ENCODE measurements at places on chromosomes 2 and 18.

GRCh38 chr2:222479859-222480258 lies 55.5 kb downstream of the SGPP2 start:
- no peak for DNase-seq

DNA sequence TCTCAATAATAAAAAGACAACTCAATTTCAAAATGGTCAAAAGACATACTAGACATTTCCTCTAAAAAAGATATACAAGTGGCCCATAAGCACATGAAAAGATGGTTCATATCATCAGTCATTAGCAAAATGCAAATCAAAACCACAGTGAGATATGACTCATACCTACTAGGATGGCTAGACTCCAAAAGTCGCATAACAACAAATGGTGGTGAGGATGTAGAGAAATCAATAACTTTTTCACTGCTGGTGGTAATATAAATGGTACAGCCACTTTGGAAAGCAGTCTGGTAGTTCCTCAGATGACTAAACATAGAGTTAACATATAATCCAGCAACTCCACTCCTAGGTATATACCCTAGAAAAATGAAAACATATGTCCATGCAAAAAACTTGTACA lies 242.3 kb upstream of the NOL4 start:
- no peak for DNase-seq

DNA sequence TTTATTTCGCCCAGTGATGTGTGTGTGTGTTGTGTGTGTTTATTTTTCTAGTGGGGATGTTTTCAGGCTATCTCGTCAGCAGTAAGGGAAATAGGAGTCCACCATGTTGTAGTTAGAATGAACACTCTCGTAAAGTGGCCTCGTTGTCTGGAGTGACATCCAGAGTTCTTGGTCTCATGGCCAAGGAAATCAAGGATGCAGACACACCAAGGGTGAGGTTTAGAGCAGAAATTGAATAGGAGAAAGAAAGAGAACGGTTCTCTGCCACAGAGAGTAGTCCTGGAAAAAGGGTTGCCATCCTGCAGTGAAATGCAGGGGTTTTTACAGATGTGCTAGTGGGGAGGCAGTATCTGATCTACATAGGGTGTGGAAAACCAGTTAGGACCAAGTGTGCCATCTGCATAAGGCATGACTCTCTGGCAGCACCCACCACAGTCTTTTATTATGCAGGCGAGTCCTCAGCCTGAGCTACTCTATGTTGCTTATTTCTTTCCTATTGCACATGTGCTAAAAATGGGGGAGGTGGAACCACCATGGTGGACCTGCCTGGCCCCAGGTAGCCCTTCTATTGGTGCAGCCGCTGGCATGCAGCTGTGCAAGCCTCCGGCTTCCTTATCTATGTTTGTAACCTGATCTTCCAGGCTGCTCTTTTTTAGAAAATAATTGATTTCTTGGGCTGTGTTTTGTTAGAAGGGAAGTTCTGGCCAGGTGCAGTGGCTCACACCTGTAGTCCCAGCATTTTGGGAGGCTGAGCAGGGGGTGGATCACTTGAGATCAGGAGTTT lies 23.2 kb downstream of the RALB start:
- DNase-seq: no peak

- no peak for DNase-seq
Measured at GRCh38 chr2:67974559-67975430, 88.0 kb downstream of the C1D start.

- DNase-seq: no peak
Measured at GRCh38 chr2:10471955-10472354, 23.8 kb upstream of the ODC1 start.

DNA sequence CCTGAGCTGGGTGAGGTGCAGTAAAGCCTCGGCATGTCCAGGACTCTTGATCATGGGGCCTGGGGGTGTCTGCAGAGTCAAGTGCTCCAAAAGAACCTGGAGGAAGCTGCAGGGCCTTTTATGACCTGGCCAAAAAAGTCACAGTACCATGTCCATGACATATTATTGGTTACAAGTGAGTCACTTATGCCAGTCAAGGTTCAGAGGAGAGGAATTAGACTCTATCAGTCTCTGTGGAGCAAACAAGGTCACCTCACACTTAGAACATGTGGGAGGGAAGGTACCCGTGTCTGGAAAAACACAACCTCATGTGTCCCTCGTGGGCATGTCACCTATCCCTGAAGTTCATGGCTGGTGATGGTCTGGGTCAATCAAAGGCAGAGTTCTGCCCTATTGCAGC lies 465.7 kb downstream of the FBXO15 start:
- DNase-seq: no peak

GRCh38 chr18:43572163-43572562 lies 294.9 kb upstream of the SYT4 start:
- no peak for DNase-seq

GRCh38 chr18:58303363-58303762 lies 259.3 kb downstream of the NEDD4L start:
- no peak for DNase-seq

- no peak for DNase-seq
Measured at GRCh38 chr2:121716126-121716525, 20.5 kb downstream of the NIFK start.

DNA sequence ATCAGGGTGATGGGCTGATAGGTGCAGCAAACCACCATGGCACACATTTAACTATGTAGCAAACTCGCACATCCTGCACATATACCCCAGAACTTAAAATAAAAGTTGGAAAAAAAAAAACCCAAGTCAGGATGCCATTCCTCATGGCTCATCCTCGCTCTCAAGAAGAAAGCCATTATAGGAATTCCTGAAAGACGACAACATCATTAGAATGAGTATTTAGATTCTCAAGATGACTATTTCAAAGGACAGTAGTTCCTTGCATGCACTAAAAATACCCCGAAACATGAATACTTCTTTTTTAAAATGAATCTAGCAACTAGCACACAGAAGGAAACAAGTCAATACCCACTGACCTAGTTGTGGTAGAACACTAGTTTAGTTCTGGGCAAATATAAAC lies 285.8 kb upstream of the REV1 start:
- no peak for DNase-seq

- no peak for DNase-seq
Measured at GRCh38 chr18:8264861-8265411, 344.3 kb upstream of the RAB12 start.

DNA sequence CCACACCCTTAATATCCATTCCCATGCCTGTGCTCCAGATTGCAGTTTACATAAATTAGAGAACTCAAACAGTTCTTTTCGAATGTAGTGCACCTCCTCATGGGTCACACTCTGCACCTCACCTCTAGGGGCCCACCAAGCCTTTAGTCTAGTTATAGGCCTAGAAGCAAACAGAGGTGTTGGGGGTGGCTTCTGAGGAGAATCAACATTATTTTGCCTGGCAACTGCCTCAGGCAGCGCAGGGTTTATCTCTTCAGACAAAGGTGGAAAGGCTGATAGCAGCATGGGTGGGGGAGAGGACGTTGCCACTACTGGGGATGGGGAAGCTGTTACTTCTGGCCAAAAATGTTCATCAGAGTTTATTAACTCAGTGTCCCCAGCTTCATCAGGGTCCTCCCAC lies 5.0 kb upstream of the GYPC start:
- DNase-seq: no peak

DNA sequence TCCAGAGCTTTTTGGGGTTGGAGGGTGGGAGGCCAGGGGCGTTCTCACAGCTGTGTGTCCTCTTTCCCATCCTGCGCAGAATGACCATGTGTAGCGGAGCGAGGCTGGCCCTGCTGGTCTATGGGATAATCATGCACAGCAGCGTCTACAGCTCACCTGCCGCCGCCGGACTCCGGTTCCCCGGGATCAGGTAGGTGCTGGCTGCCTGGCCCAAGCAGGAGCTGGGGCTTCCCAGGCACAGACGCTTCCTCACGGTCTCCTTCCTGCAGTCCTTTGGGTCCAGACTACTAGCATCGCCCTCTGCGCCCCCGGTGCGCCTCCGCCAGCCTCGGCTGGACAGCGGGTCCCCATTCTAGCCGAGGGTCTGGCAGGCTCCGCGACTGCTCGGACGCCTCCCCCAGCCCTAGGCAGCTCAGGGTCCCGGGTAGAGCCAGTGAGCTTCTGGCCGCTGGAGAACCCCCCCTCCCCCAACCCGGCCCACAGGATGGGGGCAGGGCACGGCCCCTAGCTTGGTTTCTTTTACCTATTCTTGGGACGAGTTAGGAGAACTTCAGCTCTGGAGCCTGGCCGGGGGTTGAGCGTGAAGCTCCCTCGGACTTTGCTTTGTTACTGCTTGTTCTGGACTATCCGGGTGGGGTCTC lies 756 bp downstream of the ADCYAP1 start:
- no peak for DNase-seq

GRCh38 chr2:140465301-140465700 lies 1665.5 kb downstream of the LRP1B start:
- no peak for DNase-seq

GRCh38 chr2:174122185-174122584 lies 126.1 kb downstream of the OLA1 start:
- DNase-seq: no peak

DNA sequence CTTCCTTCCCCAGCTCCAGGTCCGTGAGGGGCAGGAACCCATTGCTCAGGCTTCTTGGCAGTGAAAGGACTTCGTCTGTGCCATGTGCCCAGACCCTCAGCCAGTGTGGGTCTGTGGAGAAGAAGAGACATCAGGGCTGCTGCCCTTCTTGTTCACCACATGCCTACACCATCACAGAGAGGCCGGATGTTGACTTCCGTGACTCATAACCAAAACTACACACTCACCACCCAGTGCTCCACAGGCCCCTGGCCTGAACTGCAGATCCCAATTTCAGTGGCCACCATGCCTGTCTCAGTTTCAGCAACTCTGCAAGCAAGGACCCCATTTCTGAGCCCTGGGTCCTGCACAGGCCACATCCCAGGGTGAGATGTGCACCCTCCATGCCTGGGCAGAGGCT lies 332.6 kb upstream of the SALL3 start:
- DNase-seq: no peak

- DNase-seq: no peak
Measured at GRCh38 chr2:215188078-215188477, 49.7 kb upstream of the ABCA12 start.

GRCh38 chr2:189641002-189641401 lies 20.3 kb upstream of the ASNSD1 start:
- DNase-seq: no peak

GRCh38 chr2:117222809-117223208 lies 591.7 kb upstream of the DDX18 start:
- no peak for DNase-seq

GRCh38 chr2:44246436-44246835 lies 28.8 kb upstream of the SLC3A1 start:
- no peak for DNase-seq

GRCh38 chr2:43289331-43289730 lies 62.9 kb upstream of the ZFP36L2 start:
- no peak for DNase-seq

DNA sequence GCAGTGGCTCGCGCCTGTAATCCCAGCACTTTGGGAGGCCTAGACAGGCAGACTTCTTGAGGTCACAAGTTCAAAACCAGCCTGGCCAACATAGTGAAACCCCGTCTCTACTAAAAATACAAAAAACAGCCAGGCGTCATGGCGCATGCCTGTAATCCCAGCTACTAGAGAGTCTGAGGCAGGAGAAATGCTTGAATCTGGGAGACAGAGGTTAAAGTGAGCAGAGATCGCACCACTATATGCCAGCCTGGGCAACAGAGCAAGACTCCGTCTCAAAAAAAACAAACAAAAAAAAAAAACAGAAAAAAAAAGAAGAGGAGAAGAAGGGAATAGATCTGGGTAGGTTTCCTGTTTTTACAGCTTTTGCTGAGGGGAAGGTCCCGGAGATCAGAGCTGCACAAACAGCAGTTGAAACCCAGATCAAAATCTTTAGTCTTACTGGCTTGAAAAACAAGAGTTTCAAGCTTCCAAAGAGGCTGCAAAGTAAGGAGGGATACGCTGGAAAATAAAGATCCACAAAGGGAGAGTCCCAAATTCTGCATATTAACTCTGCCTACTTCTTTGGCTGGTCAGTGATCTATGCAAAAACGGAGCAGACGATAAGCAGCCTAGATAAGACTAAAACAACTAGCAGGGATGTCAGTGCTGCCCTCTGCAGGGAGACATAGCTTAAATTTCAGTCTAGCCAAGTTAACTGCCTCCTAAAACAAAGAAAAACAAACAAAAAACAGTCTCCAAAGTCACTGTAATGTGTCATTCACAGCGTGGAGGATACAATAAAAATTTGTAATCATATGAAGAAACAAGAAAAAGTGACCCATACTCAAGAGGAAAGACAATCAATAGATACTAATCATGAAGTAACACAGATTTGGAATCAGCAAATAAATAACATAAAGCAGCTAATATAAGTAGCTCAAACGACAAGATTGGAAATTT lies 74.1 kb downstream of the TLK1 start:
- DNase-seq: peak; percentile 42

DNA sequence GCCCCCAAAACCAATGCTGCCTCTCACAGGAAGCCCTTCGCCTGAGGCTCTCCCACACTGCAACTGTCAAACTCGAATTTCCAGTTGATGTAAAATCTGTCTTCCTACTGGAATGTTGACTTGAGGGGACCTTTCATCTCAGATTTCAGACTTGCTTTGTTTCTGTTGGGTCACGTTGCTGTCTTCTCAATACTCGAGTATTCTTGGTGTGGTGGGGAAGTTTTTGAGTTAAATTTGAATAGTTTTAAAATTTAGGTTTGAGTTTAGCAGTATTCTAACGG lies 50.8 kb downstream of the AGAP1 start:
- DNase-seq: no peak

DNA sequence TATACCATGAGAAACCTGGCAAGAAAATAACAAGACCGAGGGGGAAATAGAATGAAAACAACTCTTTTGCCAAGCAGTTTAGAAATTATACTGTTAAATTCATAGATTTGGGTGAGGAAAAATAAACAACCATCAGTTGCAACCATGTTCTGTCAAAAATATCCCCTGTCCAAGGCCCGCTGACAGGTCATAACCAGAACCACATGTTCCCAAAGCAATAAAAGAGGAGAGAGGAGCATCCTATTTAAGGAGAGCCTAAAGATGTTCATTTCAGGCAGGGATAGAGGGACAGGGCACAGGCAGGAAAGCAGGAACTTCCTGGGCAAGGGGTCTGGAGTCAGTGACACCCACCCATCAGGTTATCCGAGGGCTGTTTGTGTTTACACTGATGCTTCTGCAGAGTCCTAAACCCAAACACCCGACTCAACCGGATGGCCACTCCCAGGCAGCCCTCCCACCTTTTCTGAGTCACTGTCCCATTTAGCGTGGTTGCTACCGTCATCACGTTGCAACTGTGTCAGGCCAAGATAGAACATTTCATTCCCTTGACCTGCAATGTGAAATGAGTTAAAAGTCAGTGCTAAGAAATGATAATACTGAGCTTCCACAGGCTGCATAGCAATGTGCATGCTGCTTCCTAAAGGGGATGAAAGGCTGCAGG lies 468.3 kb upstream of the RAB12 start:
- no peak for DNase-seq

- no peak for DNase-seq
Measured at GRCh38 chr18:13612196-13612997, 114.0 kb downstream of the FAM210A start.

DNA sequence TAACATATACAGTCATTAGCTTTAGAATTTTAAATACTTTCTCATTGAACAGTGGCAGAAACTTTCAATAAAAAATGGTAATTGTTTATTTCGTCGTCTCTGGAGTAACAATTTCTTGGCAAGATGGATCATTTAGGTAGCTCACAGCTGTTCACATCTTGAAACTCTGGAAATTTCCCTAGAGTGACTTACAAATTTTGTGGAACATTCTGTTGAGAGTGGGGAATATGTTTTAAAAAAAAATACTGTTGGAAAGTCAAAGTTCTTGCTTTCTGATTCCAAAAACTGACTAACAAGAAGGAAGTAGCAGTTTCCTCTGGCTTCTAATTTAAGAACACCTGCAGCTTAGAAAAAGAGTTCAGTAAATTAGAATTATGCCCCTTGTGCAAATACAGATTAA lies 11.2 kb upstream of the CALCRL start:
- no peak for DNase-seq

- DNase-seq: peak; percentile 99
Measured at GRCh38 chr2:26785431-26786206, at the start of gene CENPA. Gene CENPA (plus strand): TSS chr2:26786056. CDS start chr2:26786197, 141 bp downstream.
